ENCODE measurements at places on chromosomes 13 and 19.

DNA sequence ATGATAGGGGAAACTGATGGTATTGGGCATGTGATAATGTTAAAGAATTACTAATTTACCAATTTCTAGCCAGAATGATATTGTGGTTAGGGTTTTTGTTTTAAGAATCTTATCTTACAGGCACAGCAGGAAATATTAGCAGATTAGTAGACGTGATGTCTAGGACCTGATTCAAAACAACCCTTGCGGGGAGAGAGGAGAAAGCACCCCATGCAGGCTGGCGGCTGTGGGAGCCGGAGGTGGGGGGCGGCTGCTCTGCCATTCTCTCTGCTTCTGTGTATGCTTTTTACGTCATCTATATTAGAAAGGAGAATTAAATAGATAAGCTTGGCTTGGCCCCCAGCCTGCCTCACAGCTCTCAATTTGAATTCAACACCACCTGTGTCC is 41.5 kb downstream of the MLLT1 start:
- DNase-seq = peak; percentile 72

GRCh38 chr13:106520251-106521054 is 15.0 kb downstream of the EFNB2 start:
- no peak for DNase-seq

- no peak for DNase-seq
Observed at GRCh38 chr13:97249093-97249795, 27.1 kb downstream of the MBNL2 start.

- no peak for DNase-seq
Observed at GRCh38 chr13:24636776-24637175, 43.4 kb upstream of the ATP12A start.

GRCh38 chr19:43132696-43133095 is 50.2 kb upstream of the PSG2 start:
- DNase-seq = no peak

DNA sequence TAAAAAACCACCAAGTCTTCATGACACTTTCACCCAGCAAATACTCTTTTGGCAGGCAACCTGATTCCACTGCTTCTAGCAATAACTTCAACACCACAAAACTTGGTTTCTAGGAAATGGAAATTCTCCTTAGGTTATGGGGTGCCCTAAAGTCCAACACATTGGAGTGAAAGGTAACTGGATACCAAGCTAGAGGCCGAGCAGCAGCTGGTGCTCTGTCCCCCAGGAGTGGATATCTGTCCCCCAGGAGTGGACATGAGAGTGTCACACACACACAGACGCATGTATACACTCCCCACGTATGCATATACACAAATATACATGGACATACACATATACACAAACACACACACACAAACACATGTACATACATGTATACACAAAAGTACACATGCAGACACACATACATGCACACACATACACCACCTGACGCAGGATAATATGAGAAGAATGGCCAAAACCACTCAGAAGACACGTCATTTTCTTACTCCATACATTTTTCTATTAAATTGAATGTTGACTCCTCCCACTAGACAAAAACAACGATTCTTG is 50.8 kb downstream of the RFX2 start:
- DNase-seq = no peak

DNA sequence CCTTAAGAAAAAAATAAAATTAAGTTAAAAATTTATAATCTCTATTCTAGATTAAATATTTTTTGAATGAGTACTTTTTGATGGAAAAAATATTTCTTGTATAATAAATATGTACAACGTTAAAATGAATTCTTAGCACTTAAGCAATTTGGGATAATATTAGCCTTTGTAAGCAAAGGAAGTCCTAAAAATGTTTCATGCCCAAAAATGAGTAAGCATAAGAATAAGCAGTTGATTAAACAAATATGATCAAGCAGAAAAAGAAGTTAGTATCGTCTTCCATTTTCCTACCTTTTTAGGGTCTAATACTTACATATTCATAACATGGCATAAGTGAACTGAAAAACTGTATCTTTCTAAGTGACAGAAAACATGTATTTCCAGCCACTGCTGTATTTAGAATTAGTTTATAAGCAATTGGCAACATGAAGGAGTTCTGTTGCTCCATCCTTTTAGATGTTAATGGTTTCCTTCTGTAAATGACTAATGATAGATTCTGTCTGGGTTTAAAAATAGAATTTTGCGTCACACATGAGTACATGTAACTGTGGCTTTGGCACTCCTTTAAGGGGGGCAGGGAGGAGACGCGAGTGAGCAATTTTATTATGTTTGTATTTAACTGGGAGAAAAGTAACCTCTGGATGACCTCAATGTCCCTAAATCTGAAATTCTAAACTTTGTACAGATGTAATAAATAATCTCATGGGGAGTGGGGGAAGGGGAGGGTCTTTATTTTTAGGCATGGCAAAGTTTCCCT is 237.4 kb downstream of the RGCC start:
- peak; percentile 58 for DNase-seq

DNA sequence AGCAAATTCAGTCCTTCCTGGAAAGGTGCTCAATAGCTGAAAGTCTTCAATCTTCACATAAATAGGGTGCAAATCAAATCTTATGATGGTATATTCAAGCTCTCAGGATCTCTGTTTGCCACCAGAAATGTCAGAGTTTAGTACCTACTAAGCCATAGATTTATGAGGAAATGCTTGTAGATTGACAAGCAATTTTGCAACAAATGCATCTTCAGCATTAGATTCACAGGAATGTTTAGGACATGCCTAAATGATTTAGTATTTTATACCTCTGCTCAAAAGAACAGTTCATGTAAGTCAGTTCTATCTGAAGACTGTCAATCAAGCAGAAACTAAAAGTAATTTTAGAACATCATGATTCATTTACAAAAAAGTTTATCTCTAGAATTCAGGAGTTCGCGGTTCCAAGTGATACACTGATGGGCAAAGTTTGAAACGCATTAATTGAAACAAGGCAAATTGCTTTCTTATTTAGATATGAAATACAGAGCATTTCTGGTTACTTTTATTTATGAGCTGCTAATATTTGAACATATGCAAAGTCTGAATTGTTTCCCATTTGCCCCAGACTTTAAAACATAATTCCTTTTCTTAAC is 65.7 kb downstream of the DACH1 start:
- DNase-seq = no peak

DNA sequence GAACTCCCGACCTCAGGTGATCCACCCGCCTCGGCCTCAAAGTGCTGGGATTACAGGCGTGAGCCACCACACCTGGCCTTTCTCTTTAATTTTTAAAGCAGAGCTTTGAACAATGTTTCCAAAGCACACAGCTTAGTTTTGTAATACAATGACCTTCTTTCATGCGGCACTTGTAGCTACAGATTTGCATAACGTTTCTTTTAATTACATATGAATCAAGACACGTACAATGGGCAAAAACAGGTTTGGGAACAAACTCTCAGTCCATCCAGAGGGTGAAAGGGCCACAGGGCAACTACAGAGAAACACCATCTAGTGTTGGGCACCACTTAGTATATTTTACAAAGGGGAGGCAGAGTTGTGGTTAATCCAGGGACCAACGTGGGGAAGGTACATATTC is 19.0 kb upstream of the S1PR4 start:
- DNase-seq = no peak

DNA sequence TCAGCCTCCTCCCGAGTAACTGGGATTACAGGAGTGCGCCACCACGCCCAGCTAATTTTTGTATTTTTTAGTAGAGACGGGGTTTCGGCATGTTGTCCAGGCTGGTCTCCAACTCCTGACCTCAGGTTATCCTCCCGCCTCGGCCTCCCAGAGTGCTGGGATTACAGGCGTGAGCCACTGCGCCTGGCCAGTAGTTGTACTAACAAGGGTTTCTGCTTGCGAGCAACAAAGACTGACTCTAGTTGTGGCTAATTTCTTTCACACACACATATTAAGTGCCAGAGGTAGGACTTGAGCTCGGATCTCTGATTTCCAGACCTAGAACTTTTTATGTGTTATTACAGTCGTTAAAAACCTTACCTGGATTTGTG is 635 bp upstream of the PCCA start:
- no peak for DNase-seq

- DNase-seq = no peak
Observed at GRCh38 chr19:30602661-30603350, 230.6 kb downstream of the ZNF536 start.

GRCh38 chr19:42121656-42122069 is 10.6 kb downstream of the POU2F2 start:
- peak; percentile 61 for DNase-seq

- peak; percentile 45 for DNase-seq
Observed at GRCh38 chr19:2060884-2061494, 9.9 kb upstream of the MKNK2 start.

DNA sequence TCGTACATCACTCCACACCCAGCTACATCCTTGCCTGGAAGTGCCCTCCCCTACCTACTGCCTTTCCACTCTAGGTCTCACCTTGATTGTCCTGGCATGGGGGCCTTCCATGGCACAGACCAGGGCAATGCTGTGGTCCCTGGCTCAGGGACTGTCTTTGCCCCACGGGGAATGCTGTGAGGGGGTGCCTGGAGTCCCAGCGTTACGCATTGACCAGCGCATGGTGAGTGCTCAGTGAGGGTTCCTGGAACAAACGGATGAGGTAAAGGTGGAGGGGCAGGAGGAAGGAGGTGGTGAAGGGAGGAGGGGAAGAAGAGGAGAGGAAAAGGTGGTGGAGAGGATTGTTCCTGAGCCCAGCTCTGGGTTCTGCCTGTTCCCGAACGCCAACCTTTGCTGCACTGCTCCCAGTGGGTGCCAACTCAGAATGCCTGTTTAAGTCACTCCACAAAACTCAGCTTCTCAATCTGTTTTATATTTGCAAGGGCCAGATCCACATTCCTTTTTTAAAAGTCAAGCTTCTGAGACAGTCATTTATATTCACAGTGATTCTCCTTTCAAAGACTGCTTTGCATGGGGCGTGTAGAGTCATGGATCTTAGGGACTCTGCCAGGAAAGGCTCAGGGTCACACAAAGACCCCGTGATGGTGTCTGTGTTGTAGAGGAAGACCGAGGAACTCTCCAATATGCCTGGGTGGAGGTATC is 40.8 kb downstream of the CHST8 start:
- no peak for DNase-seq

DNA sequence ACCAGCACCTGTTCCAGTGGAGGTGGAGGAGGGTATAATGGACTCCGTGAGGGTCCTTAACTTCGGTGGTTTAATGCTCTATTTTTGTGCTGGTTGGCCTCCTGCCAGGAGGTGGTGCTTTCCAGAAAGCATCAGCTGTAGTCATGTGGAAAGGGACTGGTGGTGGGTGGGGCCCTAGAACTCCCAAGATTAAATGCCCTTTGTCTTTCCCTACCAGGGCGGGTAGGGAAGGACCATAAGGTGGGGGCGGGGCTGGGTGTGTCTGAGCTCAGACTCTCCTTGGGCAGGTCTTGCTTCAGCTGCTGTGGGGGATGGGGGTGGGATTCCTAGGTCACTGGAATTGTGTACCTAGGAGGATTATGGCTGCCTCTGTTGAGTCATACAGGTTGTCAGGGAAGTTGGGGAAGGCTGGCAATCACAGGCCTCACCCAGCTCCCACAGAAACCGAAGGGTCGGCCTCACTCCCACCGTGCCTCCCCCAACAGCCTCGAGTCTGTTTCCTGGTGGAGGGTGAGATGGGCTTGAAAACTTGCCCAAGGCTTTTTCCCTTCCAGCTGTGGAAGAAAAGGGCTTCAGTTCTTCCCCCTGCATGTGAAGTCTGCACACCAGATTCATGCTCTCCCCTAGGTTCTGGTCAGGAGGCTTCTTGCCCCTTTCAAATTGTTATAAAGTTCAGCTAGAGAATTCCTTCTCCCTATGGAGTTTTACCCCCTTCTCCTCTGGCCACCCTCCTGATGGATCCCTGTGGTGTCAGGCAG is 60.3 kb upstream of the CLDN10 start:
- DNase-seq = no peak

DNA sequence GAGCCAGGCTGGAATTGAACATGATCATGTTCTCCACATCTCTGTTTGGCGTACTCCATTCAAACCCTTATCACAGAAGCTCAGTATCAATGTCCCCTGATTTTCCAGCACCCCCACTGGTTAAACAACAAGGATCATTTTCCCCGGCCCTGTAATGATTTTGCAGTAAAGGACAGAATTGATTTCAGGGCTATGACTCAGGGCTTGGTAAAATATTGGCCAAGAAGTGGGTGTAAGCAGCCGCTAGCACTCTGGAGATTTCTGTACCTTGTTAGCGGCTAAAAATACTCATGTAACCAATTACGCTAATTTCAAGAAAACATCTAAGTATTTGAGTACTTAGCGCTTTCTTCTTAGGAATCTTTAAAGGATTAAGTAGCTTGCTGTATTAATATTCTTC is 69.5 kb upstream of the FNDC3A start:
- no peak for DNase-seq

DNA sequence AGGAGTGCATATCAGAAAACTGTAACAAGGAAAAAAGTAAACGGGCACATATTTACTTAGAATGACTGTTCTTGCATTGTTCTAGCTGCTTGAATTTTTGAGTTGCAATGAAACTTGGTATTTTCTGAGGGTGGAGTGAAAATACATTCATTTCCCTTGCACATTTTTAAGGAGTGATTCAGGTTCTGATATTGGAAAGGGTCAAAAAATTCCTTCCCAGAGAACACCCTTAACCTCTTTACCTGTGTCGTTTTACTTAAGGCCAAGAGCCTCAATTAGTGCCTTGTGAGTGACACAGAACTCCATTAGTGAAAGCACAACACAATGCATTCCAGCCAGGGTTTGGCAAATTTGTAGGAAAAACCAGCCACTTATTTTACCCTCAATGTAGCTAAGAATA is 2.3 kb downstream of the ITGBL1 start:
- no peak for DNase-seq

DNA sequence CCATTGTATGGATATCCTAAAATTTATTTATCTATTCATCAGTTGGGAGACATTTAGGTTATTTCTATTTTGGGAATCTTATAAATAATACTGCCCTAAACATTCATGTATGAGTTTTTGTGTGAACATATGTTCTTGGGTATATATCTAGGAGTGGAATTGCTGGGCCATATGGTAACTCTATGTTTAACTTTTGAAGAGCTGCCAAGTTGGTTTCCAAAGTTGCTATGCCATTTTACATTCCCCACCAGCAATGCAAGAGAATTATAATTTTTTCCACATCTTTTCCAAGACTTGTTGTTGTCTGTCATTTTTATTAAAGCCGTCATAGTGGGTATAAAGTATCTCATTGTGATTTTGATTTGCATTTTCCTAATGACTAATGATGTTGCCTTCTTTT is 48.2 kb upstream of the CALM3 start:
- DNase-seq = no peak

- no peak for DNase-seq
Observed at GRCh38 chr13:42277618-42278276, 5.8 kb downstream of the AKAP11 start.

- no peak for DNase-seq
Observed at GRCh38 chr19:7986321-7987113, 18.9 kb downstream of the ELAVL1 start.

GRCh38 chr13:102286326-102286725 is 115.5 kb downstream of the FGF14 start:
- DNase-seq = no peak

- DNase-seq = no peak
Observed at GRCh38 chr13:36917311-36917710, 2.7 kb downstream of the SMAD9 start.
